Activated CD8-positive, alpha-beta memory T cell treated with anti-CD3 and anti-CD28 coated beads, Interleukin-2, amount 10 ng/mL, durations not matched to agents 7 days and 5 days (primary cell): ENCODE measurements at places on chromosomes 2 and 18. TPM values are rescaled to one million over a fixed set of nuclear protein-coding genes. Genes with fewer than 3 reads are reported as not detected.
A peak's percentile ranks its signal among the peaks of the same experiment; 100 is the strongest.

AGXT gene
- total RNA-seq, result not detected

IL36B gene
- not detected for total RNA-seq

TSHZ1 gene
- 20.4 TPM for total RNA-seq

DNA sequence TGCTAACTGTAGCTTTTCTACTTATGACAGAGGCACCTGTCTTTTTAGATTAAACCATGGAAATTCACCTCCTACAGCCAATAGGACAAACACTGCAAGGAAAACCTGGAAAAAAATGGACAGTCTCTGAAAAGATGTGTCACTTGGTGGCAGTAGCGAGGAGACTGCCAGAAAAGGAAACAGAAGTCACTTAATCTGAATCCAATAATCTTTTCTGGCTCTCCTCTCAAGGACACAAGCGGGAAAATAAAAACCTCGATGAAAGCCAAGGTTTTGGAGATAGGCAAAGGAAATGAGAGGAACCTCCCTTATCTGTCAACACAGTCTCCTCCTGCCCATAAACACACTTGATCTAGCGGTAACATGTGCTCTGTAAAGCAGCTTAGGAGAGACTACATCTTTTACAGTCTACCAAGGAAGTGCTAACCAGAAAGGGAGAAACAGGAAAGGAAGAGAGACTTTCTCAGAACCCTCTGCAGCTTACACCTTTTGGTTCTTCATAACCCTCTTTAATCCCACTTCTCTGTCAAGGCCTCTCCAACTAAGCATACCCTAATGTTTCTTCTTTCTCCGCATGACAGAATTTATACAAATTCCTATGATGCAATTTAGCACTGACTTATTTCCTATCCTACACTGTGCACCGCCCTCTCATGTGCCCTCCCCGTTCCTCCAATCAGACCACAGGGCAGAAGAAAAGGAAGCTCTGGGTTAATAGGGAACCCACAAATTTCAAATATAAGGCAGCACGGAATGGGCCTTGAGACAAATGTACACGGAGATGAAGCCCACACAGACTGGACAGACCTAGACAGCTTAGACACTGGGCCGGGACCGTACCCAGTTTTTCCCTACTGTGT, 52.8 kb downstream of the CLASP1 start:
- no peaks in the 10 kb centered on the region for H3K27me3 ChIP-seq
- H3K4me3 ChIP-seq, result peak overlapping the region; percentile 55
- peak overlapping the region; percentile 82 for H3K27ac ChIP-seq
- DNase-seq, result no peak
- H3K4me1 ChIP-seq, result peaks cover 39% of the 10 kb centered on the region

DNA sequence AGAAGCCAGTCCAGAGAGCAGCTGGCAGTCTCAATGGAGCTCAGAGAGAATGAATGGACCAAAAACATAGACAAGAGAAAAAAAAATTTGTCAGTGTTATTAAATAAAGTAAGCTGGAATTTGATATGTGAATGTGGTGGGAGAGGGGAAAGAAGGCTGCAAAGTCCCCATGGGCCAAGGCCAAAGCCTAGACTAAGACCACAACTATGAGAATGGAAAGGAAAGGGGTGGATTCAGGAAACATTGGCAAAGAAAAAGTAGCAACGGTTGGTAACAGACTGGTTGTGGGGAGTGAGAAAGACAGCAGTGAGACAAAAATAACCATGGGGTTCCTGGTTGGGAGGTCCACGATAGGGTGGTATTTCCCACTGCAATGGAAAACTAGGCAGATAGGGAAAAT, 47.0 kb downstream of the ZEB2 start:
- H3K36me3 ChIP-seq, result peaks cover 17% of the 10 kb centered on the region
- no peak overlapping the region for H3K4me3 ChIP-seq
- H3K27ac ChIP-seq, result no peak overlapping the region
- peaks cover 38% of the 10 kb centered on the region for H3K4me1 ChIP-seq

DNA sequence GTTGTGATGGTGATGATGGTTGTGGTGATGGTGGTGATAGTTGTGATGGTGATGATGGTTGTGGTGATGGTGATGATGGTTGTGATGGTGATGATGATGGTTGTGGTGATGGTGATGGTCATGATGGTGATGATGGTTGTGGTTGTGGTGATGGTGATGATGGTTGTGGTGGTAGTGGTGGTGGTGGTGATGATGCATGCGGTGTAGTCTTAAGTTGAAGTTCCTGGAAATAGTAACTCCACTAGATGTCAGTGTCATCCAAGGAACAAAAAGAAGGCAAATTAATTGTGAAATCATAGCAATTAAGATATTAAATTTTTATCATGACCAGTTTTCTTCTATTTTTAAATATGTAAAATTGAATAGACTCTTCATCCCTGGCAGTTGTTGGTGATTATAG, 309.2 kb downstream of the AGAP1 start:
- no peak overlapping the region for H3K4me3 ChIP-seq
- H3K4me1 ChIP-seq, result no peaks in the 10 kb centered on the region
- no peaks in the 10 kb centered on the region for H3K36me3 ChIP-seq
- no peak for DNase-seq
- no peak overlapping the region for H3K27ac ChIP-seq
- no peaks in the 10 kb centered on the region for H3K27me3 ChIP-seq

DNA sequence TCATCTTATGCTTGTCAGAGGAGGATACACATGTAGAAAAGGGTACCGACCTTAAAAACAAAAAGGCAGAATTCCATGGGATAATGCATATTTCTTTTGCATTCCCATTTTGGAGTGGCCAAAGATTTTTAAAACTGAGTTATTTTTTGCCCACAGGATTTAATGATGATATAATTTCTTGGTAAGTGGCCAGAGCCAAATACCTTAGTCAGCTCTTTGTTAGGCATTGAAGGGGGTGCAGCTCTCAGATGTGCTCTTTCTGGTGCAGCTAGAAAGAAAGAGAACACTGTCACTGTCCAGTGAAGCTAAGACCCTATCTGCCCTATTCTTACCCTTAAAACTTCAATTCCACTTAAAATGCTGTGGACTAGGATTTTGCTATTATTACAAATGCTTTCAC, 10.8 kb downstream of the COQ10B start:
- H3K4me1 ChIP-seq, result peaks cover 7% of the 10 kb centered on the region
- no peak overlapping the region for H3K4me3 ChIP-seq
- no peak overlapping the region for H3K27ac ChIP-seq

DNA sequence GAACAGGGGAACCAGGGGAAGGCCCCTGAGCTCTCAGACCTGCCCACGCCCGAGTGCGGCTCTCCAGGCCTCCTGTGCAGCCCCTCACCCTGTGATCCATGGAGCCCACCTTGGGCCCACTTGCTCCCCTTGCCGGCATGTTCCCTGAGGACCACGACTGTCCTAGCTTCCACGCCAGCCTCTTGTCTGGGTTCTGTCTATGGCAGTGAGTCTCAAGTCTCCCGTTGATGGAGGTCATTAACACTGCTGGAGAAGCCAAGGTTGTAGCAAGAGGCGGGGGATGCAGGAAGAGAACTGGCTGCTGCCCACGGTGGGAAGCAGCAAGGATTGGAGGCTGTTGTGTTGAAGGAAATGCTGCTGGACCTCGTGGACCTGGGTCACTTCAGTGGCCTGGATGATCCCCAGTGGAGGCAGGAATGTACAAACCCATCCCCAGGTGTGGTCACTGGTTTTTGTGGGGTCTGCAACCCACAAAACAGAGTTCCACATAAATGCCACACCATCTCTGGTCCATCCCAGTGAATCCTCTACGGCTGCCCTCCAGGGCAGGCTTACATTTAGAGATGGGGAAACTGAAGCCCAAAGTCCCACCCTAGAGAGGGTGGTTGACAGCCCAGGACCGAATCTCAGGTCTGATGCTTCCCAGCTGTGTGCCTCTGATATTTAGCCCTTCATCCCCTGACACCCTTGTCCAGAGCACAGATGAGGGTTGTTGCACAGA, 150.3 kb downstream of the NDUFA10 start:
- no peaks in the 10 kb centered on the region for H3K4me1 ChIP-seq
- no peak overlapping the region for H3K27ac ChIP-seq
- H3K27me3 ChIP-seq, result peaks cover 10% of the 10 kb centered on the region
- DNase-seq, result peak; percentile 8
- no peaks in the 10 kb centered on the region for H3K36me3 ChIP-seq

GRCh38 chr2:26900831-26901321, 52.9 kb downstream of the DPYSL5 start:
- no peaks in the 10 kb centered on the region for H3K4me1 ChIP-seq
- no peak for DNase-seq
- peaks cover 21% of the 10 kb centered on the region for H3K27me3 ChIP-seq
- no peak overlapping the region for H3K27ac ChIP-seq
- H3K4me3 ChIP-seq, result no peak overlapping the region
- no peaks in the 10 kb centered on the region for H3K36me3 ChIP-seq

- H3K4me3 ChIP-seq, result no peak overlapping the region
- H3K36me3 ChIP-seq, result no peaks in the 10 kb centered on the region
- no peaks in the 10 kb centered on the region for H3K27me3 ChIP-seq
- peak; percentile 16 for DNase-seq
These were observed 130.0 kb upstream of the GPC1 start for GRCh38 chr2:240305369-240305962.

- H3K4me3 ChIP-seq, result no peak overlapping the region
- DNase-seq, result no peak
These were observed 127.4 kb downstream of the CCDC102B start for GRCh38 chr18:68925268-68925667.

- H3K27me3 ChIP-seq, result peaks cover 11% of the 10 kb centered on the region
- peaks cover 2% of the 10 kb centered on the region for H3K36me3 ChIP-seq
- H3K4me1 ChIP-seq, result peaks cover 15% of the 10 kb centered on the region
- DNase-seq, result no peak
- no peak overlapping the region for H3K4me3 ChIP-seq
These were observed 22.4 kb downstream of the B4GALT6 start for GRCh38 chr18:31661965-31662364.

- peaks cover 7% of the 10 kb centered on the region for H3K27me3 ChIP-seq
- H3K4me3 ChIP-seq, result no peak overlapping the region
- DNase-seq, result no peak
- H3K27ac ChIP-seq, result no peak overlapping the region
- H3K36me3 ChIP-seq, result no peaks in the 10 kb centered on the region
These were observed 5.4 kb upstream of the KCNE4 start for GRCh38 chr2:223046470-223047040.
